ENCODE measurements at places on chromosomes 7 and 10. TPM values are rescaled to one million over a fixed set of nuclear protein-coding genes. Genes with fewer than 3 reads are reported as not detected.
A peak's percentile ranks its signal among the peaks of the same experiment; 100 is the strongest.

DNA sequence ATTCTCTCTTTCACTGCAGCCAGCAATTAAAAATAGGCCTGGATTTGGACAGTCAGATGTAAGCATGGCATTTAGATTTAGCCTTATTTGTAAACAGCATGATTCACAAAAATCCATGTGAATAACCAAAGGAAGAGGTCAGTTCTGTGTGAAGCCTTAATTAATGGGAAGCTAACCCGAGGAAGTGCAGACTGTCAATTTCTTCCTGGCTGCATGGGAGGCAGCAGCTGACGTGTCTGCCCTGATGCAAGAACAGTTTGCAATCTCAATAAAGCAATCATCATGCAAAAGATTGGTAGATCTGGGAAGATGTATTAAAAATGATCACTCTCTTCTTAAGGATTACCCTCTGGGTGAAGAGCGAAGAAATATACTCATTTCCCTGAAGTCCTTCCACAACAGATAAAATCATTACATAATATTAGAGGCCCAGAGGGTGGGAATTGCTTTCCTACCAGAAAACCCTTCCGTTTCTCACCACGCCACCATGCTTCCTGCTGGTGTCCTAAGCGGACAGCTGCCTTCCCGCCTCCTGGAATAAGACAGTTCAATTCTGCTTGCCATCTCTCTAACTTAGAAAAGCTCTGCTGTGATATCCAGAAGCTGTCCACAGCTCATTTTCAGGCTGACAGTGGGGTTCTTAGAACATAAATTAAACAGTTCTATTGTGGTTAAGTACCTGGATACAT is 526.7 kb upstream of the NRP1 start:
- no peak for DNase-seq

DNA sequence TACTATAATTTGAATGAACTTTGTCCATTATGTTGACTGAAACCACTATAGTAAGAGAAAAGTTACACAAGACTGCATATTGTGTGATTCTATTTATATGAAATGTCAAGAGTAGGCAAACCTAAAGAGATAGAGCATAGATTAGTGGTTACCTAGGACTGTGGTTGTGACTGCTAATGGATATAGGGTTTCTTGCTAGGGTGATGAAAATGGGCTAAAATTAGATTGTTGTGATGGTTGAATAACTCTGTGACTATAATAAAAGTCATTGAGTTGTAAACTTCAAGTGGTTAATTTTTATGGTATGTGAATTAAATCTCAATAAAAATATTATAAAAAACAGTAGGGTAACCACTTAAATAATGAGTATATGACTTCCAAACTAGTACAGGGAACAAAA is 142.9 kb upstream of the AHR start:
- DNase-seq, result no peak

DNA sequence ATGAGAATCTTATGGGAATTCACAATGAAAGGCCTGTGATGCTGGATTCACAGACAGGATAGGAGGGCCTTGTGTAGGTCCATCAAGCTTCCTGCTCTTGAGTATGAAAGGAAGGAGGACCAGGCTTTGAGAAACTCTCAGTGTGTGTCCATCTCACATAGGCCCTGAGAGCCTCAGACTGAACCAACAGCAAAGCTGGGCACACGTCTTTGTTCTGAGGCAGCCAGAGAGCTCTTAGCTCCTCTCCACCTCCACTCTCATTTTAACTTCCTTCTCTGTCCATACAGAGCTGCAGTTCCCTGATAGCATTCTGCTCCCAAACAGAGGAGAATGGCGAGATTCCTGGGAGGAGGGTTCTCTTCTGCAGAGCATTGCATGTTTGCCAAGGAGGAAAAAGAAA is 515.6 kb downstream of the CALN1 start:
- no peak for DNase-seq

GRCh38 chr10:30559180-30559579 is 70.4 kb downstream of the LYZL2 start:
- no peak for DNase-seq

DNA sequence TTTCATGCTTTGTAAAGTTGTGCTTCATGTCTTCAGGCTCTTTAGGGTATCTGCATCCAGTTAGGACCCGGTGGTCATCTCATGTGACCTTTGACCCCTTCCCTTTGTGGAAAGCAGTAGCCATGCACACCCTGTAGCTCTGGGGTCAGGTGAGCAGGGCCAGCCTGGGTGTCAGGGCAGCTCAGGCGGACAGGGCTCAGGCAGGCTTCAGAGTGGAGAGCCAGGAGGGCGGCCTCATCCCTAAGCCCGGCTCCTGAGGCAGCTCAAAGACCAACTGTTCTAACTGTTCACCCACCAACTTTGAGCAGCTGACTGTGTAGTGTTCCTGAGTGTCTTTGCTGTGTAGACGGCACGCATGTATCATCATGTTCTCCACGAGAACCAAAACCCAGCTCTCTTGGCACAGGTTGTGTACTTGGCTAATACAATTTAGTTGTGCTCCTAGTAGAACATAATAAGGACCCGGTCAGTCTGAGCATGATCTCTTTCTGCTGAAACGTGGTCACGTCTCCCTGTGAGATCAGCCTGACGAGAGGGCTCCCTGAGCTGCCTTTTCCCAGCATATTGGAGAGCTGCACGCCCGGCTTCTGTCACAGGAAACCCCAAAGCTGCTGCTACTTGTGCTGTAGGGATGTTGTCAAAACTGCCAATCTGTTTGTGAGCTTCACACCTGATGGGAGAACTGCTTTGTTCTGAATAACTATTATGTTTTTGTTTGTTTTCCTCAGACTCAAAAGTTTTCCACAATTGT is 30.0 kb downstream of the EEPD1 start:
- no peak for DNase-seq

- DNase-seq, result no peak
Measured at GRCh38 chr10:128481152-128481840, 355.1 kb upstream of the MKI67 start.

DNA sequence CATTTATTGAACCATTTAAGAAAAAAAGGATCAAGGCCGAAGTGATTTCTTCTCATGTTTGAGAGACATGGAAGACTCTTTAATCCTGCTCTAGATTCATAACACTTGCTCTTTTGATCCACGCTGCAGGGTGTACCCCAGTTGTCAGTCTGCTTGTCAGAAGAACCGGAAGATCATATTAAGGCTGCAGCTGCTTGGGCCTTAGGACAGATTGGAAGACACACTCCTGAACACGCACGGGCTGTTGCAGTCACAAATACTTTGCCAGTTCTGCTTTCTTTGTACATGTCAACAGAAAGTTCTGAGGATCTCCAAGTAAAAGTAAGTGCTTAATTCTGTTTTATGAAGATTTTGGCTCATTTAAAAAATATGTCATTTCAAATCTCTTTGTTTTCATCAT is 46.3 kb downstream of the SPAG6 start:
- DNase-seq, result no peak

GRCh38 chr10:74837743-74838142 is 11.3 kb downstream of the KAT6B start:
- DNase-seq, result no peak

DNA sequence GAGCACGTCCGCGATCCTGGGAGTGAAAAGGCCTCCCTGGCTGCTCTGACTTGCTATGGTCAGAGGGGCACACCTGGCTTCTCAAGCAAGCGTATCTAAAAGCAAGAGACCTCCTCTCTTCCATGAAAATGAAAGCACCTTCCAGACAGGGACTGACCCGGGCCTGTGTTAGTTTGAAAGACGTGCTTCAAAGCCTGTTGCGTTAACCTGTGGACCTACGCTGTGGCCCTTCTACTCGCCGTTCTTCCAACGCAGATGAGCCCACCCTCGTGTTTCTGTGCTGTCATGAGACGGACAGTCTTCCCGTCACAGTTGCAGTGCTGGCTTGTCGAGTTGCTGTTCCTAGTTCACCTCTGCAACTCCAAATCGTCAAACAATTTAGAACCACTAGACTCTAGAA is 15.5 kb upstream of the GDI2 start:
- no peak for DNase-seq

DNA sequence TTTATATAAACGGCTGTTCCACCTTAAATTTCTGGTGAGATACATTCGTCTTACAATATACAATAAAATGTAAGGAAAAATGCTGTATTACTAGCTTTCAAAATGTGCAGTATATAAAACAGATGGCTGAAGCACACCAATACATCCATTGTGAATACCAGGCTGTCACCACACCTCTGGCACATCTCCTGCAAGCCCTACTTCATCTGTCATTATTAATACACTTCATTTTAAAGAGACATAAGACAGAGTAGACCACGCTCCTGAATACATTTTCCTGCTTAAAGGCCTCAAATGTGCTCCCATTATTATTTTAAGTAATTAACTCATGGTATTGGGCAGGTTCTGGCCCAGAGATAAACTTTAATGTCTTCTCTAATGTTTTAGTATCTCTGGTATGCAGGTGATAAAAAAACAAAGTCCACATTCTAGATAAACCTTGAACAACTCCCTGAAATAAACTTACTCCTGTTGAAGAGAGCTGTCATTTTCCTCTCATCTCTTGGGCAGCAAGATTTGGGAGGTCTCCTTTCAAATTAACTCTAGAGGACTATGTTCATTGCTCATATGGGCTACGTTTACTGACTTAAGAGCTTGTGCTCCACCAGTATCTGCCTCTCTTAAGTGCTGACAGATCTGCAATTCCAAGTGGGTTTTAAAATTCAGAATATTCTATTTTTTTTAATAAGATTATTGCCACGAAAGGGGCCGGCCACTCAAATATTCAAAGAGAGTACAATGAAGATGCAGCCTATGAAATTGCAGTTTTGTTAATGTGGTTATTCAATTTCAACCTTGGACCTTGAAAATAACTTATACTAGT is 396.5 kb upstream of the SEMA3D start:
- DNase-seq, result no peak

DNA sequence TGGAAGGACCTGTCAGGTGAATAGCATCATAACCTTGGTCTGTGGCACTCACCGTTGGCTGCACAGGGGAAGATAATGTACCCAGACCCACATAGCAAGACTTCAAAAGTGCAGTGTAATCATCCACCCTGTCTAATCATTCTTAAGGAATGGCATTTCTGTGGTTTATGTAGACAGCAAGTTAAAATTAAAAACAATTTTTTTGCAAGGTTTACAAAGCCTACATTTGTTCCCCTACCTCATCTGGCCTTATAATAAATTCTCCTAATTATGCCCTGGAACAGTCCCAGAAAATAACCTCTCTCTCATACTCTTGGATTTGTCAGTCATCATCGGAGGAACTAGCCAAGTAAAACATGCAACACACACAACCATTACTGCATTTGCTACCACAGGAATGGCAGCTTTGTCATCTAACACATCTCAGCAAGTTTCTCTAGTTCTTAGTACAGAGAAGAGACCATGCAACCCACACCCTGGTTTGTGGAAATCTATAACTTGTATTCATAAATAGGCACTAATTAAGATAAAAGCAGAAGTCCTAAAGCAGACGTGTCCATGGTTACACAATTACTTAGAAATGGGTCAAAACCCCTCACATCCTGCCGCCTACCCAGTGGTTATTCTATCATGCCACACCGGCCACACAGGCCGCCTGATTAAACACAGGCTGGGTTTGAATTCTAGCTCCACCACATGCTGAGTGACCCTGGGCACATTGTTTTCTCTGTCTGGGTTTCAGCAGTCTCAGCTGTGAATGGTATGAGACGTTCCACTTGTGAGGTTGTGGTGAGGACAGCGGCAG is 19.1 kb downstream of the ABLIM1 start:
- peak; percentile 3 for DNase-seq

- no peak for DNase-seq
Measured at GRCh38 chr7:107471292-107472070, 1.6 kb downstream of the GPR22 start.

- DNase-seq, result peak; percentile 53
Measured at GRCh38 chr10:14556285-14556956, 218.3 kb downstream of the FAM107B start.

DNA sequence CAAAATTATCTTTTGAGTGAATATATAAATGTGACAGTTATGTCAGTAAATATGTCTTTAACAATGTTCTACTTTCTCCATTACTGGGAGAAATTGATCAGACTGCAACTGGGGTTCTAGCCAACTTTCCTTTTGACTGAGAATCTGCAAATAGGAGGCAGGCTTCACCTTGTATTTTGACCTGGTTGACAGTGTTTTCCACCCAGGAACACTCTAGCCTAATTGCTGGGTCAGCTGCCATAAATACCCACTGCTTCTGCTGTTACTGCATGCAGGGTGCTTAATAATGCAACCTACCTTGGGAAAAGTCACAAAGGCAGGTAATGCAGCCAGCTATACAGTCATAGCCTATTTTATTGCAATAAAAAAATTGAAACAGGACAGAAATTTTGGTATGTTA is 319.0 kb downstream of the DGKB start:
- DNase-seq, result no peak

The PAPSS2 gene
- total RNA-seq, result 0.14 TPM

The H2BK1 gene
- total RNA-seq, result not detected

The KLF14 gene
- not detected for total RNA-seq

The AASS gene
- 0.76 TPM for total RNA-seq

The ADARB2 gene
- 1.3 TPM for total RNA-seq

The CACNB2 gene
- not detected for total RNA-seq

The OR13A1 gene
- total RNA-seq, result not detected

The TMEM184A gene
- total RNA-seq, result not detected

The RAPGEF5 gene
- 0.99 TPM for total RNA-seq

All from activated CD8-positive, alpha-beta T cell treated with anti-CD3 and anti-CD28 coated beads for 36 hours (primary cell).